ENCODE measurements at places on chromosomes 7 and 10.

DNA sequence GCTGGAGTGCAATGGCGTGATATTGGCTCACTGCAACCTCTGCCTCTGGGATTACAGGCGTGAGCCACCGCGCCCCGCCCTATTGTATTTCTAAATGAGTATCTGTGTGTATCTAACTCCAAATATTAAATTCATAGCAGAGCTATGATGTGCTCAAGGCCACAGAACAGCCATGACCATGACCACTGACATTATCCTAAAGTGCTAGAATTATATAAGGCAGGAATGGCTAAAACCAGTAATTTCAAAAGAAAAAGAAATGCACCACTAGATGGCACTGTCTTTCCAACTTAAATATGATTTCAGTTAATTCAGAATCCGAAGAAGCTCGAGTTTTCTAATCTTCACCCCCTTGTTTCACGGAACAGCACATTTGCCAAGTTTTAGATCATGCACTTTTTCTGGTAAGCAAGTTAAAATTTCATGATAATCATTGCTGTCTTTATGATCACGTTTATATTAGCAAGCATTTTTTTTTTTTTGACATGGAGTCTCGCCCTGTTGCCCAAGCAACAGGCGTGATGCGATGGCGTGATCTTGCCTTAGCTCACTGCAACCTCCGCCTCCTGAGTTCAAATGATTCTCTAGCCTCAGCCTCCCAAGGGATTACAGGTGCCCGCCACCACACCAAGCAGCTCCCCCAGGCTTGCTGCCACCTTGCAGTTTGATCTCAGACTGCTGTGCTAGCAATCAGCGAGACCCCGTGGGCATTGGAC, 65.3 kb downstream of the OR13A1 start:
- no peak for DNase-seq

DNA sequence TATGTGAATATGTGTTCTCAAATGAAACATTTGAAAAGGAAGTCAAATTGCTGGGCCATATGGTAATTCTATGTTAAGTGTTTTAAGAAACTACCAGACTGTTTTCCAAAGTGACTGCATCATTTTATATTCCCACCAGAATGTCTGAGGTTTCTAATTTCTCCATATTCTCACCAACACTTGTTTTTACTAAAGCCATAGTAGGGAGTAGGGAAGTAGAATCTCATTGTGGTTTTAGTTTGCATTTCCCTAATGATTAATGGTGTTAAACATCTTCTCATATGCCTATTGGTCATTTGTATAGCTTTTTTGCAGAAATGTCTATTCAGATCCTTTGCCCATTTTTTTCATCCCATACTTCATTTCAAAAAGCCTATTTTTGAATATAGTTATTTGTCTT, 9.1 kb upstream of the SEMA4G start:
- no peak for DNase-seq

- no peak for DNase-seq
Observed at GRCh38 chr10:116470768-116471415, 43.2 kb downstream of the PNLIPRP3 start.

DNA sequence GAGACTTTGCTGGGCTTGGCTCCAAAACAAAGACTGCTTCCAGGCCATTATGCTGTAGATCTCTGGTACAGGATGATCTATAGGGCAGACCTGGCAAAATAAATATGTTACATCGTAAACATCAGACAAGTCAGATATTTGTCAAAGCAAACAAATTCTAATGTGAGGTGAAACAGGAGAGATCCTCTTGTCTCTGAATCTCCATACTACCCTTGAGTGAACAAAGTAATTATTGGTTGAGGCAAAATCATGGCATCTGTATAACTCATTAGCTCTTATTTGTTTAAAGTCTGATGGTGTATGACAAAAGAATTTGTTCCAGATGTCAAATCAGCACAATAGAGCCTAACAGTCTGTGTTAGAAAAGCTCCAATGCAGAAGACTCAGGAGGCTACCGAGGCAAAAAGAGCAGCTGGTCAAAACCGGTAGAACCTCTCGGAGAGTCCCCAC, 1291.5 kb downstream of the TYW1 start:
- no peak for DNase-seq

DNA sequence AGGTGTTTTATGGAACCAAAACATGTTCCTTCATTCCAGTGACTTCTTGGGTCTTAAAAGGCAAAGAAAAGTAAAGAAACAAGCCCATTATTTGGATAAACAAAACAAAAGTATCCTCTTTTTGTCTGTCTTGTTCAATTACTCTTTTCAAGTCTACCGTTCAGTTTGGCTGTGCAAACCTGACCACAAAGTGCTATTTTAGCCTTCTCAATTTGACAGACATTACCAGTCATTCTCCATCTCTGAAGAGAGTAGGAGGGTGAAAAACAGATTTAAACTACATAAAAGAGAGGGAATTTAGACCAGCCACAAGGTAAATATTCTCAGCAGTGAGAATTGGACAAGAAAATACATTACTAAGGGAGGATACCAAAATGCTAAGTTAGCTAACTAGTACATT, 145.2 kb downstream of the GRM3 start:
- DNase-seq, result no peak

DNA sequence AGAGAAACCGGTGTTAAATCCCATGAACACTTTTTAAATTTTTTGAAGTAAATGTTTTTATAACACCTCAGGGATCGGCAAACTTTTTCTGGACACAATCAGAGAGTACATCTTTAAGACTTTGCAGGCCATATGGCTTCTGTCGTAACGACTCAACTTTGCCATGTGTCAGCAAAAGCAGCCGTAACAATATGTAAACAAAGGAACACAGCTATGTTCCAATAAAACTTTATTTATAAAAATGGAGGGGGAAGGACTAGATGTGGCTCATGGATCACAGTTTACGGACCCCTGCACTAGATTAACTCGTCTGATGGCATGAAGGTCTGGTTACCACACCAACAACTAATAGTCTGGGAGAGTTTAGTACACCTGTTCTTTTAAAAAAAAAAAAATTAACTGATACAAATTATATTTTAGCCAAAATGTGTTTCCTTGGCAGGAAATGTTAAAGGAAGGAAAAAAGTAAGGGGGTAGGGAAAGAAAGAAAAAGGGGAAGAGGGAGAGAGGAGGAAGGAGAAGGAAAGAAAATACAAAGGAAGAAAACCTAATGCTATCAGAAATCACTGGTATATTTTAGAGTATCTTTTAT, 50.2 kb downstream of the ABI1 start:
- no peak for DNase-seq

- DNase-seq, result no peak
Observed at GRCh38 chr7:7257899-7258692, 75.8 kb downstream of the C1GALT1 start.

DNA sequence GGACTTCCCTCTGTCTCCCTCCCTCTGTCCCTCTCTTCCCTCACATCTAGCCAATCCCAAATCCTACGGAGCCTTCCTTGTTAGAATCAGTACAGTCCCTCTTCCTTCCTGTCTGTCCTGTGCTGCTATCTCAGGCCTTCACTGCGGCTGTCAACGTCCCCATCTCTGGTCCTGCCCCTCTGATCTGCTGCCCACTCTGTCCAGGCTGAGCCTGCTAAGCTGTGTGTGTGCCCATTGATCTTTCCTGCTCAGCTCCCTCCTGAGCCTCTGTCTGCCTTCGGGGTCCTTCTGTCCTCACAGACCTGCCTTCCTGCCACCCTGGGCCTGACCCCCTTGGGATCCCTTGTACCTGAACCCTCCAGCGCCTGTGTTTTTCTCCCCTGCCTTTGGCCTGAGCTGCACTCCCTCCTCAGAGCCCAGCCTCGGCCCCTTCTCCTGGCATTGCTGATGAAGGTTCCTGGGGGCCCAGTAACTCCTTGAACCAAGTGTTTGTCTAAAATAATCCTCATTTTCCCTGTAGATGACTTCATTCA, 182.1 kb upstream of the SHH start:
- no peak for DNase-seq

GRCh38 chr7:139118234-139118804, 8.8 kb upstream of the ZC3HAV1 start:
- DNase-seq, result no peak

GRCh38 chr7:98229441-98229840, 18.2 kb downstream of the BHLHA15 start:
- no peak for DNase-seq

GRCh38 chr7:151847681-151848081, 29.2 kb downstream of the PRKAG2 start:
- DNase-seq, result no peak

DNA sequence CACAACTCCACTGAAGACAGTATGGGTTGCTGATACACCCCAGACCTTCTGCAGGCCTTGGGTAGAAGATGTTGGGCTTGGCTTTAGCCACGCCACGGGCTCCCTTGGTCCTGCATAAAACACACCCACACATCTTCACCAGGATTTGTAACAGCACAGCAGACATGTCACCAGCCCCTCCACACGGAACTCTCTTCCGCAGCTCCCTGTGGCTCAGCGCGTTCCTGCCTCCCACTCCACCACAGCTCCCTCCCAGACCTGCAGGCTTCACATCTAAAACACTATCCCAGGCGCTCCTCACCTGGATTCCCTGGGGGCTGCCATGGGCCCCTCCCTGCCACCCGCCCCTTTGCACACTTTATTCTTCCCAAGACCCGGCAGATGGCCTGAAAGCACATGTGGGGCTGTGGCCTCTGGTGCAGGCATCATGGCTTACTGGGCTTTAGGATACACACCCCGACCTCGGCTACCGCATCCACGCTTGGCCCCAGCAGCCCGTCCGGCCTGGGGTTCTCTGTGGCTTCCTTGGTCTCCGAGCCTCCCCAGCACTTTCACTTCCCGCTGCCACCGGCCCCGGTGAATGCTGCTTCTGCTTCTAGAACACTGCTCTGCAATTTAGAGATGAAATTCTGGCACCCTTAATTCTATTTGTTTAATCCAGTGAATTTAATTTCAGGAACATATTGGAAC, 432.9 kb downstream of the DNAJB6 start:
- no peak for DNase-seq

GRCh38 chr10:69061305-69062161, 26.4 kb upstream of the SRGN start:
- no peak for DNase-seq

DNA sequence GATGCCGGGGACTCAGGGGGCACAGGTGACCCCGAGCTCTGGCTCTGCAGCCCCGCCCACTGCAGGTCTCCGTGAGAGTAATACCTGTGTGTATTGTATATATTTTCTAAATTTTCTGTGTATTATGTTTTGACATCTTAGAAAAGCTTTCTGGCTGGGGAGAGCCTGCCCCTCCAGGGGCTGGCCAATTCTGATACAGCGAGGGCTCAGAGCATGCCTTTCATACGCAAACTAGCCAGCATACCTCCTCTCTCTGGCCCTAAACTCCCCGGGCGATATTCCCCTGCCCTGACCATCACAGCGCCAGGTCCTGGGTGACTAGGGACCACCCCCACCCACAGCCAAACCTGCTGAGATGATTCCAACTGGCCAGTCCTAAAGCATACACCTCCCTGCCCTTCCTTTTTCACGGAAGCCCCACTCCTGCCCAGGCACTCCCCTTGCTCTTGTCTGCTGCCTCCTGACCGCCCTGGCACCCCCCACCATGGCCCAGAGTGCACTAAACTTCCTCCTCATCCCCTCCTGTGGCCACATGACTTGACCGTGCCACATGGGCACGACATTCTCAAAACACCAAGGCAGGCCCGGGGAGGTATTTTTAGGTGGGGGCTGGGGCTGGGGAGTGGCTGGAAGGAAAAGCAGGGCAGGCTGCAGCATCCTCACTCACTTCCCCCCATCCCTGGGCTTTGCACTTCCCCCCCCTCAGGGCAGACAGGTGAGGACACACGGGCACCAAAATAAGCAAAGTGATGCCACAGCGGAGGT, 61.5 kb downstream of the INSIG1 start:
- no peak for DNase-seq

DNA sequence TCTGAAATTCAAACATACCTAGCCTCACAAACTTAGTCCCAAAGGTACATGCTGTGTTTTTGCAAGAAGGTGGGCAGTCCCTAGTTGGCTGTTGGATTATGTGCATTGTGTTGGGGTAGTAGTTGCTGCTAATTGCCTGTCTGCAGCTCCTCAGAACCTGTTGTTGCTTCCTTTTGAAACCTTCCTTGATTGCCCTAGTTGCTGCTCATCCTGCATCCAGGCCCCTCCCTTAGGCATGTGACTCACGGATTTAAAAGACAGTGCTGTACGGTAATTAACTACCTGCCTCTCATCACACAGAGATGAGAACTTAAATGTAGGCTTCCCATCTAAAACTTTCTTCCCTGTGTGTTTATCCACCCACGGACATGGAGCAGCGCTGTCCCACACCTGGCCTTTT, 67.7 kb downstream of the BMPR1A start:
- no peak for DNase-seq

- DNase-seq, result no peak
Observed at GRCh38 chr10:58641708-58642107, 129.0 kb downstream of the BICC1 start.

DNA sequence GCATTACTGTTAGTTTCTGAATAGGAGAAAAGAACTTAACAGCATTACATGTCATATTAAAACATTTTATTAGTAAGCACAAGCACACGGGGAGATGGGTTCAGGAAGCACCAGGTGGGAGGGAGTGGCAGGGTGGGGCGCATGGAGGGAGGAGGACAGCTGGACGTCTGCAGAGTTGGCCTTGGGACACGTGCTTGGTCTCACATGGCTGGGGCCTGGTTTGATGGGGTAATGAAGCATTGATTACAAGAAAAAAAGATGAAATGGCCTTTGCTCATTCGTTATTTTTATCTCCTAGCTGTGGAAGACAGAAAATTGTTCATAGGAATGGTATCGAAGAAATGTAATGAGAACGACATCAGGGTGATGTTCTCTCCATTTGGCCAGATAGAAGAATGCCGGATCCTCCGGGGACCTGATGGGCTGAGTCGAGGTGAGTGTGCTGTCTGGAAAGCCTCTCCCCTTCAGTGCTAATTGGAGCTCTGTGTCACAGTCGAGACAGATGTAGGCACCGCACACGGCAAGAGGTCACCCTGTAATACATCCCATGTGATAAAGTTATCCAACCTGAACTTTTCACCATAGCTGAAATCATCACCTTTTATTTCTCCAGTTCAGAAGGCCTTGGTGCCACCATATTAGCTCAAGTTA, 239.9 kb downstream of the CELF2 start:
- DNase-seq, result no peak

GRCh38 chr10:35600193-35600592, 4.9 kb upstream of the GJD4 start:
- no peak for DNase-seq

GRCh38 chr10:53952698-53953630, 848.1 kb downstream of the PCDH15 start:
- no peak for DNase-seq

GRCh38 chr10:22427101-22427500, 81.8 kb downstream of the SPAG6 start:
- no peak for DNase-seq

GRCh38 chr7:38195804-38196595, 18.0 kb downstream of the STARD3NL start:
- no peak for DNase-seq

GRCh38 chr7:106050002-106050745, 61.9 kb downstream of the SYPL1 start:
- no peak for DNase-seq

GRCh38 chr10:16673443-16673842, 143.8 kb downstream of the RSU1 start:
- no peak for DNase-seq

Data from activated CD4-positive, CD25-positive, alpha-beta regulatory T cell (primary cell).